ENCODE measurements at places on chromosomes 7 and 10.

GRCh38 chr7:28539289-28539981 is 127.1 kb downstream of the CREB5 start:
- no peak for DNase-seq

- no peak for DNase-seq
Measured at GRCh38 chr10:71771821-71772617, 1.3 kb downstream of the VSIR start.

DNA sequence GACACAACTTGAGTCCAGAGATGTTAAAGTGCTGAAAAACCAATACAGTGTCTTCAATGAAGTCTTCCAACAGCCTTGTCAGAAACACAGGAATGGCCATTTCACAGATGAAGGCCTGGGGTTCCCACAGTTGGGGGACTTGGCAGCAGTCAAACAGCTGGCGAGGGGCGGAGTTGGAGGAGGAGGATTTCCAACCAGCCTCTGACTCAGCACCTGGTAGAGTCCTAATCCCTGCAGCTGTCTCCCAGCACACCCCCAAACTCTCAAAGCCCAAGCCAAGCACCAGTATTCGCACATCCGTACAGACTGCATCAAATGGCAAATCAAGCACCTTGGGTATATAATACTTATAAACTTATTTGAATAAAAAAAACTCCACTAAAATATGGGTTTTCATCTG is 28.0 kb downstream of the CTBP2 start:
- DNase-seq = no peak

GRCh38 chr10:45374350-45375052 is 485 bp downstream of the ALOX5 start:
- DNase-seq = no peak

DNA sequence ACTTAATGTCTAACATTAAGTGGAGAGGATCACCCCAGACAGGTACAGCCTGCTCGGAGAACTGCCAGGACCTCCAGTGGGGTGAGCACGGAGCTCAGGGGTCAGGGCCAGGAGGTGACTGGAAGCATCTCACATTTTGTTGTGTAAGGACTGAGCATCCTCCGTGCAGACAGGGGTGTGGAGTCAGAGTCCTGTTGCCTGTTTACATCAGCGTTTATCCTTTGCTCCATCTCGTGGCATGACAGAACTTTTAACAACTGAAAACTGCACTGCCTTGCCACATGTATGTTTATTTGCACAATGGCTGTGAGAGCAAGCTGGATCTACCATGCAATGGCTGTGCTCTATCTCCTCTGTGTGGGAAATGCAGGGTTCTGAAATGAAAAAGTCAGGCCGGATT is 175.4 kb upstream of the AKR1E2 start:
- DNase-seq = no peak

GRCh38 chr10:1010703-1011102 is 15.0 kb downstream of the IDI2 start:
- no peak for DNase-seq

DNA sequence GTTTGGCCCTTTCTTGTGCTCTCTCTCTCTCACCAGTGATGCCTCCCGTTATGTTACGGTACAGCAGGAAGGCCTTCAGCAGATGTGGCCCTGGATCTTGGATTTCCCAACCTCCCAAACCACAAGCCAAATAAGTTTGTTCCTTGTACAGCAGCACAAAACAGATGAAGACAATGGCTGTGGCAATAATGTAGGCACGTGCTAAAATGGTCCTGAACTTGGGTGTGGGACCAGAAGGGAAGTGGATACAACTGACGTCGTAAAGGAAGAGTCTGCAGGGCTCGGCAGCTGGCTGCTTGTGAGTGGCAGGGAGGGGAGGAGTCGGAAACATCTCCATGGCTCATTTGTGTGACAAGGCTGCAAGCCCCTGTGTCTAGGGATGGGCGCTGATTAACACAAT is 26.8 kb downstream of the PROSER2 start:
- DNase-seq = no peak

- no peak for DNase-seq
Measured at GRCh38 chr7:150481186-150481920, 30.9 kb downstream of the GIMAP8 start.

DNA sequence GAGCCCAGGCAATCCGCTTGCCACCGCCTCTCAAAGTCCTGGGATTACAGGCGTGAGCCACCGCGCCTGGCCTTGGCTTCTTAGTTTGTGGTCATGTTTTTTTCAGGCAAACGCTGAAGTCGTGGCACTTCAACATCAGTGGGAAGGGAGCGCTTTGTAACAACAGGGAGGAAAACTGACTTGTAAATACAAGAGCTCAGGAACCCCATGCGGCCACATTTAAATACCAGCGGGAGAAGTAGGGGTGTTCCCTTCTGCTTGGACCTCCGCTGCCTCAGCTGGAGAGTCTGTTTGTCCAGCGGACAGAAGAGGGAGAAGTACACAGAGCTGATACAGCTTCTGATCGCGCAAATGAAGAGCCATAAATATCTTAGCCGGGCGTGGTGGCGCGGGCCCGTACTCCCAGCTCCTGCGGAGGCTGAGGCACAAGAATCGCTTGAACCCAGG is 108.7 kb upstream of the KMT2C start:
- no peak for DNase-seq

Measured in renal cortex interstitium (tissue), 15 donors.